HT-29 (cell line): ENCODE measurements at places on chromosomes 4 and X. TPM values are rescaled to one million over a fixed set of nuclear protein-coding genes. Genes with fewer than 3 reads are reported as not detected.

ZNF185 gene
- total RNA-seq, result 3.5 and 4.0 TPM in 2 replicates

PTPN13 gene
- total RNA-seq, result 6.1 and 8.9 TPM in 2 replicates

OTUD6A gene
- not detected in 2 replicates for total RNA-seq

FGF16 gene
- total RNA-seq, result not detected in 2 replicates

HSFX4 gene
- total RNA-seq, result 0.47 TPM in 1 of 2 replicates, not detected in the other

DDX53 gene
- total RNA-seq, result not detected in 2 replicates

PRR32 gene
- total RNA-seq, result not detected in 2 replicates

TECRL gene
- not detected in 2 replicates for total RNA-seq

KLB gene
- 0.23 and 0.26 TPM in 2 replicates for total RNA-seq

PASD1 gene
- total RNA-seq, result not detected in 2 replicates

DCAF4L1 gene
- total RNA-seq, result 0.03 and 0.13 TPM in 2 replicates

NXF2B gene
- total RNA-seq, result not detected in 2 replicates

F8A2 gene
- not detected in 2 replicates for total RNA-seq

HAND2 gene
- total RNA-seq, result not detected in 2 replicates

KDM6A gene
- total RNA-seq, result 13.8 and 16.3 TPM in 2 replicates

MEPE gene
- total RNA-seq, result not detected in 2 replicates

PTTG2 gene
- total RNA-seq, result not detected in 2 replicates

AFM gene
- not detected in 2 replicates for total RNA-seq

RPA4 gene
- total RNA-seq, result 1.1 and 1.9 TPM in 2 replicates

RENBP gene
- 0.08 and 0.91 TPM in 2 replicates for total RNA-seq

HTRA3 gene
- total RNA-seq, result not detected in 2 replicates

HTR2C gene
- not detected in 2 replicates for total RNA-seq

CITED1 gene
- total RNA-seq, result 1.3 and 3.2 TPM in 2 replicates

STARD8 gene
- 0.97 and 1.1 TPM in 2 replicates for total RNA-seq

FATE1 gene
- not detected in 2 replicates for total RNA-seq

TMEM154 gene
- 0.05 and 0.56 TPM in 2 replicates for total RNA-seq

HPGD gene
- total RNA-seq, result 18.6 and 33.7 TPM in 2 replicates

ESX1 gene
- not detected in 2 replicates for total RNA-seq

RBM46 gene
- total RNA-seq, result not detected in 2 replicates

CT45A1 gene
- not detected in 2 replicates for total RNA-seq

MAGEA1 gene
- not detected in 2 replicates for total RNA-seq

SATL1 gene
- not detected in 2 replicates for total RNA-seq

RHOXF2B gene
- total RNA-seq, result not detected in 2 replicates

LGI2 gene
- not detected in 2 replicates for total RNA-seq

PLS3 gene
- 19.6 and 30.3 TPM in 2 replicates for total RNA-seq

TADA2B gene
- 13.1 and 14.2 TPM in 2 replicates for total RNA-seq

RAB41 gene
- total RNA-seq, result not detected in 2 replicates

CWH43 gene
- total RNA-seq, result not detected in 2 replicates

PNMA6F gene
- not detected in 2 replicates for total RNA-seq

TSPAN7 gene
- not detected in 2 replicates for total RNA-seq

EPHA5 gene
- total RNA-seq, result not detected in 2 replicates

CSN1S1 gene
- not detected in 2 replicates for total RNA-seq

ATP10D gene
- 0.08 TPM in 1 of 2 replicates, not detected in the other for total RNA-seq

PNMA3 gene
- not detected in 2 replicates for total RNA-seq

NMU gene
- 2.4 and 8.6 TPM in 2 replicates for total RNA-seq
